Stimulated activated CD4-positive, alpha-beta T cell treated with anti-CD3 and anti-CD28 coated beads, Interleukin-1b, Interleukin-23, amount 100 ng/mL, for 1 hour (primary cell): ENCODE measurements at places on chromosomes 5 and 9.

GRCh38 chr9:117809751-117810150, 105.5 kb downstream of the TLR4 start:
- DNase-seq: no peak

DNA sequence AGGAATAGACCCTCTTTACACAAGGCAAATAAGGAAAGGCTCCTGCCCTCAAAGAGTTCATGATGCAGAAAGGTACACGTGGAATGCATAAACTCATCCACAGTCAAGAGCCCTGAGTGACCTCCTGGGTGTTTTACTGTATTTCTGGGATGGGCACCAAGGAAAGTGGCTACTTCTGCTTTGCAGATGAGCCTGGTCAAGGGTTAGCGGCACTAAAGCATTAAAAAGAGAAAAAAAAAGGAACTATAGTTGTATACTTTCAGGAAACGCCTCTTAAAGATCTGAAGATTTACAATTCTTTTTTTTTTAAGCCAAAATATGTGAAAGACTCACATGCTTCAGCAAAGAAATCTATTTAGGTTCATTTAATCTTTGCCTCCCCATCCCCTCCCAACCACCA, 366.2 kb upstream of the PDE4D start:
- no peak for DNase-seq

GRCh38 chr5:139880416-139881142, 85.0 kb downstream of the PSD2 start:
- DNase-seq: no peak

DNA sequence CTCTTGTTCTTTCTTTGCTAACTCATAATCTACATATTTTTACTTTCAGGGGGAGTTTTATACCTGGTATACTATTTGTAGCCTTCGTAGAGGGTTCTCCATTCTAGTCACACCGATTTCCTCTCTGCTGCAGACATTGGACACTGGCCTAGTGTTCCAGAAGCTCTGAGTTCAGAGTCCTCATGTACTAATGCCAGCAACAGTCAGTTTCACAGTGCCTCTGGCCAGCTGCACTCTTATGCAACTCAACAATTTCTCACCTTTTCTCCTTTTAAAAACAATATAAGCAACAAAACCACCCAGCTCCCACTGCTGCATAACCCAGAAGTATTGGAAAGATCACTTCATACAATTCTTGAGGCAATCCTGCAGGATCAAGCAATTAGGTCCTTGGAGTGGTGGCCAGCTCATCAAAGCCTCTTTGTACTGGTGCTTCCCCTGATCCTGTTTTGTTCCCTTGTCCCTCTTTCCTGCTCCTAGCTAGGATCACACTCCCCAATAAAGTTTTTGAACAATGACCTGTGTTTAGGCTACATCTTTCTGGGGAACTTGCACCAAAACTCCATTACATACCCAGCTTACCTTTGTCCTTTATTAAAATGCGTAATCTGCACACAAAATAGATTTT, 98.1 kb upstream of the TUT7 start:
- DNase-seq: no peak

GRCh38 chr9:82188817-82189216, 200.2 kb downstream of the SPATA31D1 start:
- no peak for DNase-seq

GRCh38 chr9:135045264-135045927, 42.1 kb upstream of the OLFM1 start:
- DNase-seq: no peak

DNA sequence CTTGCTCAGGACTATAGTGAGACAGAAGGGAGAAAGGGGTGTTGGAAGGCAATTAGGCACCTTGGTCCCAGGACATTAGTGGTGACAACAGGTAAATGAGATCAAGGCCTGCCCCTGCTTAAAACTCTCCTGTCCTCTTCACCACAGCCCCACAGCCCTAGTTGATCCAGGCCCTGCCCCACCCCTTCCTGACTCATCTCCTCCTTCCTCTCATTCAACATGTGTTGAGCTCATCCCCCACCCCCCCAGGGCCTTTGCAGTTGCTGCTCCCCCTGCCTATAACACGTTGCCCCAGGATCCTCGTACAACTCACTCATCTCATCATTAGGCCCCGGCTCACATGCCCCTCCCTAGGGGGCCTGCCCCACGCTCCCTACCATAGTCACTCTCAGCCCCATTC, 66.8 kb downstream of the TSPAN17 start:
- no peak for DNase-seq

- DNase-seq: no peak
Measured at GRCh38 chr5:75239681-75240080, 3.0 kb upstream of the ANKRD31 start.

DNA sequence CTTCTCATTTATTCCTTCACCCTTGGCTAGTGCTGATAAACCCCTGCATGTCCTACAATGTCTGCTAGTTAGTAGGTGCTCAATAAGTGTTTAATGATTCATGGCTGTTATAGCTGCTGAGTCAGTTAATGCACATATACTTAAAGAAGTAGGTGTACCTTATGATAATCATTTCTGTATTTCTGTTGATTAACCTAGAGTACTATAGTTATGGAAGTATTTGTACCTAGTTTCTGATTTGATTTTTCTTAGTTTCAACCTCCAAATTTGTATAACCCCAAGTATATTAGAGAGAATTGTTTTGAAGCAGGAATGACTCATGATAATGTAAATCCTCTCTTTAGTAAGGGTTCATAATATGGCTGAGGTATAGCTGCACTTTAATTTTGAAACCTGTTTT, 8.9 kb downstream of the SMAD5 start:
- no peak for DNase-seq

GRCh38 chr9:93859431-93860215, 95.5 kb downstream of the BARX1 start:
- DNase-seq: no peak

DNA sequence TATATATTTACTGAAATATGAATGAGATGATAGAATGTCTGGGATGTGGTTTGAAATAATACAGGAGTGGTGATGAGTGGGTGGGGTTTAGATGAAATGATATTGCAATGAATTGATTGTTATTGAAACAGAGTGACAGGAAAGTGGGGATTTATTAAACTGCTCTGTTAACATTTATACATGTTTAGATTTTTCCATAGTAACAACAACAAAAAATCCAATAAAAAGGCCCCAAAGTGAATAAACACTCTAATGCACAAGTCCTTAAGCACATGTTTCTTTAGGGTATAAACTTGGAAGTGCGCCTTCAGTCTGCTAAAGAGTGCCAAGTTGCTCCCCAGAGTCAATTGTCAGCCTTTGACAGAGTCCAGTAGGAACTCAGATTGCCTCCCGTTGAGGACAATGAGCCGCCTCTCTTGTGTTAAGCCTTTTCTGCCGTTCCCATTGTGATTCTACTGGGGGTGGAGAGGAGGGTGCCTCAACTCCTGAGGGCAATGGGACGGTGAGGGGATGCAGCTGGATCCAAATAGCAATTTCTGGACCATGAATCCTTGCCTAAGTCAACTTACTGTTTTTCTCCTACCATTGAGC, 112.3 kb downstream of the SLC28A3 start:
- no peak for DNase-seq
